ENCODE measurements at places on chromosomes 6 and 20.

DNA sequence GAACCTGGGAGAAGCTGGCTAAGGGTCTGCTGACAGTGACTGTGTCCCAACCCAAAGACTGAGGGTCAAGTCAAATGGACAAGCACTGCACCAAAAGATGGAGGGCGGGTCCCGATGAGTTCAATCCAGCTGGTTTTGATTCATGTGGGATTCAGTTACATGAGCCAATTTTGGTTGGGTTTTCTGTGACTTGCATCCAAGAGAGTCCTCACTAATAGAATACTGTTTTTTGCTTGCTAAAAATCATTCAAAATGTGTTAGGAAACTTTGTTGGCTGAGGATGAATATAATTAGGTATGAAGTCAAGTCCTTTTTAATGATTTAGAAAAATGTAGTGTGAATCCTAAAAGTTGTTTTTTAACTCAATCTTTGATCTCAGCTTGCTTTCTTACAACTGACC is 323.8 kb upstream of the NOX3 start:
- no peak for DNase-seq

GRCh38 chr6:2529211-2529719 is 221.5 kb downstream of the MYLK4 start:
- no peak for DNase-seq

- DNase-seq: no peak
These were observed 731.0 kb downstream of the EPHA7 start for GRCh38 chr6:92688342-92688741.

GRCh38 chr6:46755865-46756264 is 9.1 kb downstream of the ANKRD66 start:
- DNase-seq: no peak

- no peak for DNase-seq
These were observed 220.8 kb downstream of the QKI start for GRCh38 chr6:163635315-163635714.

- DNase-seq: no peak
These were observed 3.9 kb upstream of the SULF2 start for GRCh38 chr20:47789081-47789763.

DNA sequence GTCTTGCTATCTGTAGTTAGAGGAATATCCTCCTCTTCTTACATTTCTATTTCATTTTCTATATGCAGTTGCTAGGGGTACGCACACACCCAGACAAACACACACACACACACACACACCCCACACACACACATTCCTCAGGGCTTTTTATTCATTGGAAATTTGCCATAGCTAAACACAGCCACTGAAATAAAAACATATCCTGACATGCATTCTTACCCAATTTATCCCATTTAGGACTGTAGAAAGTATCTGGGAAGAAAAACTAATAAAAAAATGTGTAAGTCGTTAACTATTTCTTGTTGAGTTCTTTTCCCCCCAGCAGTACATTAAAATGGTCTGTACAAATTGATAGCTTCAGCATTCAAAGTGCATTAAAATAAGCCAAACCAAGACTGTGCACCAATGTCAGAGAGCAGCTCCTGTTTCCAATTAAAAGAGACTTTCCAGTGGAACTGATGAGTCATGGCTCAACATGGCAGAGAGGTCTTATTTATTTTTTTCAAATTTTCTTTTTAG is 357.9 kb upstream of the AGPAT4 start:
- no peak for DNase-seq

- no peak for DNase-seq
These were observed 198.6 kb upstream of the THBS2 start for GRCh38 chr6:169452117-169452868.

DNA sequence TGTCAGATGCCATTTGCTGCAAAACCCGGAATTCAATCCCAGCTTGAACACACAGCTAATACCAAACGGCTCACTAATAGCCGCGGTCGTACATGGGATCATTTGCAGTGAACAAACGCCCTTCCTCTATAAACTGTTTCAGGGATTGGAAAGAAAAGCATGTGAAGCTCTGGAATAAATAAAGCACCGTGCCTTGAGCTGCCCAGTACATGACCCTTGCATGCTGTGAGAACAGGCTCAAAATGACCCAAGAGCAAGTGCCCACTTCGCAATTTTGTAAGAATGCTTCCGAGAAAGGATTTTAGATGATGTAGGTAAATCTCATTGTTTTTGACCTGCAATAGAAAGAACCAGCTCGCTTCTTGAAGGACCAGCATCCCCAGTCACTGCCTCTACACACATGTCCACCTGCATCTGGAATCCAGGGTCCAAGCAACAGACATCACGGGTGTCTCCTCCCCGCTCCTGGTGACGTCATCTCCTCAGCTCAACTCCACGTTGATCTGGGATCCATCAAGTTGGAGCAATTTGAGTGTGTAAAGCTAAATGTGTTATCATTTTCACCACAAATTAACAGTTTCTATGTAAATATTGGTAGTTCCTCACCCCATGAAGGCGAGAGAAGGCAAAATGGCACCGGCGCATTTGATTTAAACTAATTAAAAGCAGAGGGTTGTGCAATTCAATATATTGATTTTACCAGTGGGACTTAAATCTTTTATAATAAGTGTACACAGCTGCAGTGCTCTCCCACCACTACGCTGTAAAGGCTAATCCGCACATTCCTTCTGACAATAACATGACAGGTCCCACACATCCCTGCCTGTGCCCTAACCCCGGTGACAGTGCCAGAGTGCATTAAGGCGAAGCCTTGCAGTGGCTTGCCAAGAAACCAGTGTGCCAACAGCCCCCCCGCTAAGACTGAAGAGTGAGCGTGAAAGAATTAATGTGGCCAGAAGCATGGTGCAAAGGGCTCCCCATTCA is 6.2 kb downstream of the BMP7 start:
- no peak for DNase-seq

- no peak for DNase-seq
These were observed 120.7 kb downstream of the MTFR2 start for GRCh38 chr6:136129365-136129764.

DNA sequence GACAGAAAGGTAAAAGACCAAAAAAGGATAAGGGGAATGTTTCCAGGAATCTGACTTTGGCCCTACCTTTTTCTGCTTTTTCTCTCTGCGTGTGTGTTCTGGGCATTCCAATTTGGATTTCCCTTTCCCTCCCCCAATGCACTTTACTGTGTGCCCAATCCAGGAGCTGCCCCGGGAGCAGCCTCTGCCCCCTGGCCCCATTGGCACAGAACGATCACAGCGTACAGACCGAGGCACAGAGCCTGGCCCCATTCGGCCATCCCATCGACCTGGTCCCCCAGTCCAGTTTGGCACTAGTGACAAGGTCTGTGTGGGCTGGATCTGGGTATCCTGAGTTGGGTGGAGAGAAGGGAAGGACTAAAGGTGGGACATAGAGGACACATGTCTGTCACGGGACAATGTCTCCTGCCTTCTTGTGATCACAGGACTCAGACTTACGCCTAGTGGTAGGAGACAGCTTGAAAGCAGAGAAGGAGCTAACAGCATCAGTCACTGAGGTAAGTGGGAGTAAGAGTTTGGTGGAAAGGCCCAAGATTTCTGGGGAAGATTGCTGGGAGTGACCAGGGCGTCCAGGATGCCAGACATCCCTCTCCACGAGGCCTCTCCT is 14.6 kb downstream of the PRRC2A start:
- no peak for DNase-seq

DNA sequence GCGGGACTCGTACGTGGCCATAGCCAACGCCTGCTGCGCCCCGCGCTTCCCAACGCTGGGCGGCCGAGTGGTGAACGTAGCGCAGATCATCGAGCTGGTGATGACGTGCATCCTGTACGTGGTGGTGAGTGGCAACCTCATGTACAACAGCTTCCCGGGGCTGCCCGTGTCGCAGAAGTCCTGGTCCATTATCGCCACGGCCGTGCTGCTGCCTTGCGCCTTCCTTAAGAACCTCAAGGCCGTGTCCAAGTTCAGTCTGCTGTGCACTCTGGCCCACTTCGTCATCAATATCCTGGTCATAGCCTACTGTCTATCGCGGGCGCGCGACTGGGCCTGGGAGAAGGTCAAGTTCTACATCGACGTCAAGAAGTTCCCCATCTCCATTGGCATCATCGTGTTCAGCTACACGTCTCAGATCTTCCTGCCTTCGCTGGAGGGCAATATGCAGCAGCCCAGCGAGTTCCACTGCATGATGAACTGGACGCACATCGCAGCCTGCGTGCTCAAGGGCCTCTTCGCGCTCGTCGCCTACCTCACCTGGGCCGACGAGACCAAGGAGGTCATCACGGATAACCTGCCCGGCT is 3.4 kb downstream of the SLC32A1 start:
- DNase-seq: no peak

DNA sequence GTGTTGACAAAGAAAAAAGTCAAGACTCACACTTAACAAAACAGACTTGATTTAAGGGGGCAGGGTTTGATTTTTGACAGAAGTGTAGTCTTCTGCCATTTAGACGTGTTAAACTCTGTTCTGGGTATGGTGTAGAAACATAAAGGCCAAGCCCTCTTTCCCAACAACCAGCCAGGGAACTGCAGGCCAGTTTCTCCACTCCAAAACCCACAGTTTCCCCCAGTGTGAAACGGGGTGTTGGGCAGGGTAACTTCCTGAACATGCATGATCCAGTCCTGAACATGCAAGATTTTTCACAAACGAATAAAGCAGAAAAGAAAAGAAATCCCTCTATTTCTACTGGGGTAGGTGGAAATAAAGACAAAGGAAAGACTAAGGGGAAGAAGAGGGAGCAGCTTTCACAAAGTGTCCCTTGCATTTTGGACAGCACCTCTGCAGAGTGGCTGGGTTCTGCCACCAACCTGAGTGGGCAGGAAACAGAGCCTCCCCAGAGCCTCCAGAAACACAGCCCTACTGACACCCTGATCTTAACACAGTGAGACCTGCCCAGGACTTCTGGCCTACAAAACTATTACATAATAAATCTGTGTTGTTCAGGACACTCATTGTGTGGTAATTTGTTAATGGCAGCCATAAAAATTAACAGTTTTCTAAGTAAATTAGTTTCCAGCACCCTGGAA is 7.5 kb downstream of the APMAP start:
- no peak for DNase-seq

DNA sequence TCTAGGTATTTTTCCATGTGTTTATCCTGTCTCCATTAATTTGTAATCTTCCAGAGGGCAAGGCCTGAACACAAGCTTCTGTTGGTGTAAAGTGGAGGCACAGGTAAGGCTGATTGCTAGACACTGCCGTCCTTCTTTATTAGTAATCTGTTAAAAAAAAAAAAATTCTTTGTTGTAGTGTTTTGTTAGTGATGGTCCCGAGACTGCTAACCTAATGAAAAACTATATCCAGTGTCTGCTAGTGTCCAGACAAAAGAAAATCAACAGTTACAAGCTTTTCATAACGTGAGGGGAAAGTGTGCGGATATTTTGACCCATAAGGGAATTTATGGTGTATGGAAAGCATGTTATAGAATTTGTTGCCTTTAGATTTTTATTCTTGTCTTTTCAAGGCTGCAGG is 4.2 kb upstream of the HIVEP1 start:
- DNase-seq: no peak

DNA sequence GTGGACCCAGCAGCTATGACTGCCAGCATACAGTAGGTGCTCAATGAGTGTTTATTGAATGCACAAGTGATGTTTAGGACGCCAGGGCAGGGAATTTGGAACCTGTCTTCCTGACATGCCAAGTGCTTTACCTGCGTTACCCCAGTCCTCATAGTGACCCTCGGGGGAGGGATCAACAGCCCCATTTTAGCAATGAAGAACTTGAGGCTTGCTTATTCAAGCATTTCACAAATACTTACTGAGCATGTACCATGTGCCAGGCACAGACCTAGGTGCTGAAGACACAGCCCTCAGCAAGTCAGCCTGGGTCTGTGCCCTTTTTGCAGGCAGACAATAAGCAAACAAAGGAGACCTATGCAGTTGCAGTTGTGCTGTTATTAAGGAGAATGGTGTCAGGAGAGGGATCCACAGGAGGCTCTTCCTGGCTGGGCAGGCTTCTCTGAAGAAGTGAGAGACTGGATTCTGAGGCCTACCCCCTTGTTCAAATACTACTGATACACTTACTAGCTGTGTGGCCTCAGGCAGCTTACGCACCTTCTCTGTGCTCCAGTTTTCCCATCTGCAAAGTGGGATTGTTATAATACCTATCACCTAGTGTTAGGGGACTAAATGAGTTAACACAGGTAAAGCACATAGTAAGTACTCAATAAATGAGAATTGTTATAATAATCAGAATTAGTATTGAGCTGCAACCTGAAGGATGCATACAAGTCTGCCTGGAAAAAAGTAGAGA is 39.8 kb downstream of the TTLL9 start:
- no peak for DNase-seq

GRCh38 chr6:20058912-20059311 is 153.4 kb downstream of the MBOAT1 start:
- no peak for DNase-seq

GRCh38 chr20:37702403-37703034 is 8.7 kb downstream of the CTNNBL1 start:
- no peak for DNase-seq

GRCh38 chr6:118680452-118681095 is 29.2 kb upstream of the CEP85L start:
- no peak for DNase-seq

DNA sequence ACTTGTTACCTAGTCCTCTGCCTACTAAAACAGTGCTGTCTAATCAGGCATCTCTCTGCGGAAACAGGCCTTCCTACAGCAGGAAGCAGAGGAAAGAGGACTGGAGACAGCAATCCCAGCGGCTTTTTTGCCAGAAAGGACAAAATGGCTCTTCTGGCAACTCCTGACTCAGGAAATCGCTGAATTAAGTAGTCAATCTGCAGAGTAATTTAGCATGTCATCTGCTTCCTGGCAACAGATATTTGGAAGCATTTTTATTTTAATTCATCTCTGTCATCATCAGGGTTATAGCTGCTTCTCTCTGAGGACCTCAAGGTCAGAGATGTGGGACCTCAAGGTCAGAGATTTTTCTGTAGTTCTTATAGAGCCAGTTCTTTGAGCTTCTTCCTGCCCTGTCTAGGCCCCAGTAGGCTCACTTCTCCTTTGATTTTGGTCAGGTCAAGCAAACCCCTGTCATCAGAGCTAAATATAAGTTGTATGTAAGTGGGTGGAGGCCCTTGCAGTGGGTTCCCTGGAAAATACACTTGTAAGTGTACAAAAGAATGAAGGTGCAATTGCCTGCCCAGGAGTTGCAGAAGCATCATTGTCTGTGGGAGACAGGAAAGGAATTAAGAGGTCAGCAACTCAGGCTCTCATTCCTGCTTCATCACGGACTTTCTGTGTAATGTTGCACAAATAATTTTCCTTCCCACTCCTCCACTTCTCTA is 229.4 kb downstream of the ALDH8A1 start:
- DNase-seq: no peak

DNA sequence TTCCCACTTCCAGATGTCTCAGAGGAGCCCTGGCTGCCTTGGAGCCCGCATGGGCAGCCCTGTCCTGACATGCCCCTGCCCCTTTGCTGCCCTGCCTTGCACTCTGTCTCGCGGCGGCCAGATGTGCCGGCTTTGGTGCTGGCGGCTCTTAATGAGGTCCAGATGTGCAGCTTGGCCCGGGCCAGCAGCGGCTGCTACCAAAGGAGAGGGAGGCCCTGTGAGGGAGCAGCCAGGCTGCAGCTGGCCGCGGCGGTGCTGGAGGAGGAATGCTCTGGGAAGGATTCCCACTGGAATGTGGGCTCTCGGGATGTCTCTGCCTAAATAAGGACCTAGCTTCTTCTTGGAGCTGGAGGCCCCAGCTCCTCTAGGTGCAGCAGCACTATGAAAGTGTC is 72.4 kb downstream of the FGD2 start:
- DNase-seq: no peak

- DNase-seq: no peak
These were observed 83.8 kb downstream of the IRF4 start for GRCh38 chr6:475314-475713.

- no peak for DNase-seq
These were observed 1.9 kb upstream of the HMGA1 start for GRCh38 chr6:34234667-34235306.

- peak; percentile 68 for DNase-seq
These were observed 28.4 kb downstream of the LYRM2 start for GRCh38 chr6:89610149-89610642.
